ENCODE measurements at places on chromosomes 6 and 20. TPM values are rescaled to one million over a fixed set of nuclear protein-coding genes. Genes with fewer than 3 reads are reported as not detected.

DNA sequence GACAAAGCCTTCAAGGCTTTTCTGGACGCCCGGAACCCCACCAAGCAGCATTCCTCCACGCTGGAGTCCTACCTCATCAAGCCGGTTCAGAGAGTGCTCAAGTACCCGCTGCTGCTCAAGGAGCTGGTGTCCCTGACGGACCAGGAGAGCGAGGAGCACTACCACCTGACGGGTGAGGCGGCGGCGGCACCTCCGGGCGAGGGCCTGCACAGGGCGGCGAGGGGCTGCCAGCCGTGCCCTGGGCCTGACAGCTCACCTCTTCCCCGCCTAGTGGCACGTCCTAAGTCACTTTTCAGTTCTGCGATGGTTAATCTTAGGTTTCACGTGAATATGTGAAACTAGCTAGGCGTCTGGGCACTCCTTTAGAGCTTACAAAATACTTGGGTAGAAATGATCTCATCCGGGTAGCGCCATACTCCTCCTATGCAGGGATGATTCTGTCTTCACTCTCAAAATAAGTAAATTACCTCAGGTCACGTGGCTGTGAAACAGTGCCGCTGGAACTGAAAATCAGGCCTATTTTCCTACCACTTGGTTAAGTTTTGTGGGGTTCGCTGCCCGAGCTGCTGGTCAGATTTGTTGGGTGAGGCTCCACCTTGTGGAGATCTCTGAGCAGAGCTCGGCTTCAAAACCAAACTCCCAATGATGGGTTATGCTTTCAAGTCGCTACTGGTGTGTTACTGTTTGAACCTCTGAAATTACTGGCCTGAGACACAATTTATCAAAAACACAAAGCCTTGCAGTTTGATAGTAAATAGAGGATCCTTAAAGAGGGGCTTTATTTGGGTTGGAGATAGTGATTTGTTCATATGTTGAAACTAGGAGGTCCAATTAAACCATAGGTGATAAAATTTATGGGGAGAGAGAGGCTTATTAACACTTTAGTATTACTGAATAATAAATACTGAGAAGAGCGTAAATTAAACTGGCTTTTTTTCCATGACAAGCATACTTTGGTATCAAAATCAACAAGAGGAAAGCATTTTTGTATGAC lies 15.5 kb upstream of the CLDN20 start:
- peak; percentile 66 for DNase-seq
- peaks cover 55% of the 10 kb centered on the region for H3K36me3 ChIP-seq
- no peak overlapping the region for H3K4me3 ChIP-seq
- H3K4me1 ChIP-seq = no peaks in the 10 kb centered on the region

GRCh38 chr20:48311956-48312355 lies 515.8 kb downstream of the PREX1 start:
- no peaks in the 10 kb centered on the region for H3K27me3 ChIP-seq
- no peak overlapping the region for H3K27ac ChIP-seq
- H3K36me3 ChIP-seq = no peaks in the 10 kb centered on the region
- DNase-seq = no peak

DNA sequence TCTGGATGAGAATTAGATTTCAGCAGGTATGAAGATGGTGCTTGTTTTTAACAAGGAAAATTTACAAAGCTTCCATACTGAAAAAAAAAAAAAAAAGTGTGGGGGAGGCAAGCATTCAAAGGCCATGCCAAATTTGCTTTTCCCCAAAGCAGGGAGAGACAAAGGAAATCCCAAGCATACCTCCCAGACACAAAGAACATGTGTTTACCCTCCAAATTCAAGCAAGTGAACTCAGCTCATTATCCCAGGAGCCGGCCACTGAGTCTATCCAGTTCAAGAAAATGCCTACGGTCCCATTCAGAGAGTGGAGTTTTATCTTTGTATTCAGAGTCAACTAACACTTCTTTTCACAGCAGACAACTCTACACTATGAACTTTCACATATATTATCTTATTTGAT lies 102.7 kb upstream of the ID4 start:
- no peak overlapping the region for H3K4me3 ChIP-seq
- DNase-seq = no peak
- no peak overlapping the region for H3K27ac ChIP-seq
- peaks cover 8% of the 10 kb centered on the region for H3K36me3 ChIP-seq
- peaks cover 9% of the 10 kb centered on the region for H3K4me1 ChIP-seq

GRCh38 chr20:20452254-20452676 lies 84.4 kb downstream of the INSM1 start:
- H3K4me1 ChIP-seq = peaks cover 4% of the 10 kb centered on the region
- H3K36me3 ChIP-seq = no peaks in the 10 kb centered on the region
- no peak overlapping the region for H3K27ac ChIP-seq
- peak; percentile 85 for DNase-seq
- no peaks in the 10 kb centered on the region for H3K27me3 ChIP-seq
- peak overlapping the region; percentile 51 for H3K4me3 ChIP-seq

- peaks cover 34% of the 10 kb centered on the region for H3K36me3 ChIP-seq
- no peaks in the 10 kb centered on the region for H3K27me3 ChIP-seq
- no peak for DNase-seq
- no peaks in the 10 kb centered on the region for H3K4me1 ChIP-seq
- no peak overlapping the region for H3K27ac ChIP-seq
Measured at GRCh38 chr6:105345506-105345905, 57.4 kb downstream of the PREP start.

- H3K27ac ChIP-seq = peak overlapping the region; percentile 91
- peaks cover 8% of the 10 kb centered on the region for H3K4me1 ChIP-seq
- no peak overlapping the region for H3K4me3 ChIP-seq
- no peak for DNase-seq
- no peaks in the 10 kb centered on the region for H3K27me3 ChIP-seq
- peaks cover 2% of the 10 kb centered on the region for H3K36me3 ChIP-seq
Measured at GRCh38 chr6:158911746-158912480, 88.1 kb downstream of the RSPH3 start.

DNA sequence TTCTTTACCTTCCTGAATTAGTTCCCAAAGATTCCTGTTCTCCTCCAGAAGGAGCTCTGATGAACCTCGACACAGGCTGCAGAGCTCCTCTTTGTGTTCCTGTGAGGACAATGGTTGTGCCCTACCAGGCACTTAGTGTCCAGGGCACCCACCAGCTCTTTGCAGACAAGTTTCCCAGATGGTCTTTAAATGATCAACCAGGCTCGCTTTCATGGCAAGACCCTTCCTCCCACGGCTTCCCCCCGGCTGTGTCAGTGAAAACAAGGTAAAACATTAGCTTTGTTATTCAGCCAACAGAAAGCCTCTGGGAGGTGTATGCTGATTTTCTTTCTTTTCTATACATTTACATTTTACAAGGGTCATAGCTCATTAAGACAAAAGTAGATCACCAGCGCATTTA lies 32.3 kb upstream of the CNKSR3 start:
- H3K36me3 ChIP-seq = peaks cover 6% of the 10 kb centered on the region
- H3K4me1 ChIP-seq = peaks cover 4% of the 10 kb centered on the region
- peak overlapping the region; percentile 27 for H3K4me3 ChIP-seq
- H3K27me3 ChIP-seq = no peaks in the 10 kb centered on the region

DNA sequence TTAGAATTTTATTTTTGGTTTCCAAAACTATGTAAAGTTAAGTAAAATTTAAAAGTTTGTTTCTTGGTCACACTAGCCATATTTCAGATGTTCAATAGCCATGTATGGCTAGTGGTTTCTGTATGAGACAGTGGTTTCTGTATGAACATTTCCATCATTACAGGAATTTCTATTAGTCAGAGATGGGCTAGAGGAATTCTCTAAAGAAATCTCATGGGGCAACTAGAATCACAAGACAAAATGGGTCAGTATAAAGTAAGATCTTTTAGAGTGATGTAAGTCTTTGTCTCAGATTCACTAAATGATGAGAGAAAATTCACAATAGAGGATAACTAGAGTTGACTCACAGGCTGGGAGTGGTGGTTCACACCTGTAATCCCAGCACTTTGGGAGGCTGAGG lies 149.0 kb downstream of the FUT9 start:
- H3K4me3 ChIP-seq = no peak overlapping the region
- H3K36me3 ChIP-seq = no peaks in the 10 kb centered on the region
- no peak overlapping the region for H3K27ac ChIP-seq
- DNase-seq = no peak

The PROKR2 gene
- total RNA-seq = 0.44 TPM

The BPIFB2 gene
- total RNA-seq = not detected

The TULP1 gene
- 0.29 TPM for total RNA-seq

The PSORS1C1 gene
- total RNA-seq = 0.48 TPM

Data from H9 (cell line).